ENCODE measurements at places on chromosomes 5 and 9. TPM values are rescaled to one million over a fixed set of nuclear protein-coding genes. Genes with fewer than 3 reads are reported as not detected.
A peak's percentile ranks its signal among the peaks of the same experiment; 100 is the strongest.

DNA sequence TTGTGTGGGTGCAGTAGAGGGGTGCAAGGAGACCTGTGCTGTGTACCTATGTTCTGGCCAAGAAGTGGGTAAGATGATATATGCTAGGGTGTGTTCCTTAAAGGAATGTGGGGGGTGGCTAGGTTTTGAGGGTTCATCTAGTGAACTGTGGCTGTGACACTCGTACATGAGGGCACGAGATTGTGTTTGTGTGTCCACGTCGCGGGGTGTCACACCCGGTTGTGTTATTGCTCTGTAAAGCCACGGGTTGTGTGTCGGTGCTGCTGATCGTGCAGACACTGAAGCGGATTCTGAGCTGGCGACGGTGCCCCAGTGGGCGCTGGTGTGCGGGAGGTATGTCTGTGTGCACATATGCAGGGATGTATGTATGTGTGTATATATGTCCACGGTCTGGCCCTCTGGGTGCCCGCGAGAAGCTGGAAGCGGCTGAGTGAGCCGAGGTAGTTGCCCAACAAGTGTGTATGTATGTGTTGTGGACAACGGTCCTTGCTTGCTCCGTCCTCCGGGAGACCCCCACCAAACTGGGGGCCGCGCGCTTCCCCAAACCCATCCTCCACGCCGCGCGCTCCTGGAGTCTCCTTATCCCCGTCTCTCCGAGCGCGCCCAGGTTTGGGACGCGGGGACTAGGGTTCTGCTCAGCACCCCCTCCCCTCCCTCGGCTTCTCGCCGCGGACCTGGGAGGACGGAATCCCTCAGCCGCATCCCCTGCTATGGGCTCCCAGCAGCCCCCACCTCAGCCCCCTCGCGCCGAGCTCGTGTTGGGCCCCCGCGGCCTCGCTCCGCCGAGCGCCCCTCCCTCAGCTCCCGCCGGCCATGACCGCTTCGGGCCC is 639 bp downstream of the PCDH1 start:
- peaks cover 48% of the 10 kb centered on the region for H3K27me3 ChIP-seq
- no peaks in the 10 kb centered on the region for H3K36me3 ChIP-seq
- H3K4me3 ChIP-seq = peak overlapping the region; percentile 84
- peak overlapping the region; percentile 89 for H3K27ac ChIP-seq

DNA sequence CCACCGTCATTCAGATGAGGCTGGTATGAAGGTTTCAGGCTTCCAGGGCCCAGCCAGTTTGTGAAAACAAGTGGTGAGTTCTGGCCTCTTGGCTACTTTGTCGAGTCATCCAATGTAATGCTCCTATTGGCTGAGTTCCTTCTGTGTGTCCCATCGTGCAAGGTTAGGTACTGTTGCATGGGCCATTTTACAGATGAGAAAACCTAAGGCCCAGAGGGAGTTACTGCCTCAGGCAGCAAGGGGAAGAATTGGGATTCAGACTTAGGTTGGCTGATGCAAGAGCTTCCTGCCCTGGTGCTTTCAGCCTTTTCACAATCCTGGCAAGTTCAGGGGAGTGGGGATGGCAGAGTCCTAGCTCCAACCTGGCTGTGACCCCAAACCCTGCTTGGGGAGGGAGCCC is 17.4 kb upstream of the PITX1 start:
- H3K36me3 ChIP-seq = no peaks in the 10 kb centered on the region
- no peaks in the 10 kb centered on the region for H3K27me3 ChIP-seq
- H3K4me1 ChIP-seq = peaks cover 40% of the 10 kb centered on the region
- no peak overlapping the region for H3K27ac ChIP-seq

GRCh38 chr5:171672556-171672955 is 113.1 kb upstream of the SMIM23 start:
- no peak overlapping the region for H3K4me3 ChIP-seq
- H3K27me3 ChIP-seq = peaks cover 9% of the 10 kb centered on the region
- peaks cover 3% of the 10 kb centered on the region for H3K4me1 ChIP-seq

DNA sequence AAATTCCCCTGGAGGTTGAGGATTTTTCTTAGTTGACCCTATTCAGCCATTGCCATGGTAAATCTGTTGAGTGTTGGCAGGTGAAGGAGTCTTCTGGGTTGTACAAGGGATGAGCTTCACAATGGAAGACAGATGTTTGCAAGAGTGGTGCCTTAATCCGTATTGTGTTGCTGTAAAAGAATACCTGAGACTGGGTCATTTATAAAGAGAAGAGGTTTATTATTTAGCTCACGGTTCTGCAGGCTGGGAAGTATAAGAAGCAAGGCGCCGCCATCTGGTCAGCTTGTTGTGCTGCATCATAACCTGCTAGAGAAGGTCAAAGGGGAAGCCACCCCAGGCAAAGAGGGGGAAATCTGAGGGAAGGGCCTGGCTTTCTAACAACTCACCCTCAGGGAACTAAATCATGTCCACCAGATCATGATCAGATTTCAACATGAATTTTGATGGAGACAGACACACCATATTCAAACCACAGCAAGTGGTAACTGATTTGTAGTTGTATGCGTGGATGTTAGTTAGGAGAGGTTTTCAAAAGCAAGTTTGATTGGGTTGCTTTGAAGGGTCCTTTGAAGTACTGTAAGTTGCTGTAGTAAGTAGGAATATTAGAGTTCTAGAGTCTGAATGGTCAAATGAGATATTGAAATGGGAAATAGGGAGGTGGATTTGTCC is 2.5 kb downstream of the TNPO1 start:
- DNase-seq = peak; percentile 69
- no peak overlapping the region for H3K4me3 ChIP-seq
- peak overlapping the region; percentile 98 for H3K27ac ChIP-seq
- H3K27me3 ChIP-seq = no peaks in the 10 kb centered on the region
- H3K36me3 ChIP-seq = no peaks in the 10 kb centered on the region

DNA sequence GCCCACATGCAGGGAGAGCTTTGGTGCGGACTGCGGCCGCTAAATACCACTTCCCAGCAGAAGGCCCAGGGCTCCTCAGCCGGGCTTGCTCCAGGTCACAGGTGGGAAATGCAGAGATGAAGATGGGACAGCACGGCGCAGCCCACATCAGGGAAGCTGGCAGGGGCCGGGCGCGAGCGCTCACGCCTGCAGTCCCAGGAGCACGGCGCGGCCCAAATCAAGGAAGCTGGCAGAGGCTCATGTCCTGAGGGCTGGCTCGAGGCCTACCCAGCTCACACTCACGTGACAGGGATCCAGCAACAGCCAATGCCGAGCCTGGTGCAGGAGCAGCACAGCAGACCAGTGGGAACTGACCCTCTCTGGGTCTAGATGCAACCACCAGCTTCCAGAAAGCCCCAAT is 16.3 kb downstream of the LPCAT1 start:
- no peak overlapping the region for H3K27ac ChIP-seq
- H3K36me3 ChIP-seq = peaks cover 44% of the 10 kb centered on the region
- H3K4me1 ChIP-seq = peaks cover 36% of the 10 kb centered on the region

Gene CCL28
- total RNA-seq = not detected

- no peak for DNase-seq
- no peak overlapping the region for H3K27ac ChIP-seq
- H3K4me3 ChIP-seq = no peak overlapping the region
- H3K36me3 ChIP-seq = no peaks in the 10 kb centered on the region
- H3K4me1 ChIP-seq = no peaks in the 10 kb centered on the region
Measured at GRCh38 chr5:88551724-88552345, 283.2 kb upstream of the TMEM161B start.

DNA sequence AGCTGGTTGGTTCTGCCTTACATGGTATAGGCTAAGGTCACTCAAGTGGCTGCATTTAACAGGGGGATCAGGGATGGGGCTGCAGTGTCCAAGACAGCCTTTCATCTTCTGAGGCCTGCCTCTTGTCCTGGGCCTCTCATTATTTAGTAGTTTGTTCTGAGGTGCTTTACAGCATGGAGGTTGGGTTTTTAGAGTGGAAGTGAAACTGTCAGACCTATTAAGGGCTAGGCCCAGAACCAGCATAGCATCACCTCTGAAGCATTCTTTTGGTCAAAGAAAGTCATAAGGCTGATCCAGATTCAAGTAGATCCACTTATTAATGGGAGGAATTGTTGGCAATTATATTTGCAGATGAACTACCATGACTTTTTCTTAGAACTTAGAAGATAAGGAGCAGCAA is 146.0 kb upstream of the NMUR2 start:
- H3K4me3 ChIP-seq = no peak overlapping the region
- no peaks in the 10 kb centered on the region for H3K36me3 ChIP-seq
- no peaks in the 10 kb centered on the region for H3K4me1 ChIP-seq
- no peaks in the 10 kb centered on the region for H3K27me3 ChIP-seq

GRCh38 chr9:130658893-130659698 is 5.3 kb upstream of the PRDM12 start:
- no peak for DNase-seq
- H3K36me3 ChIP-seq = no peaks in the 10 kb centered on the region
- H3K4me3 ChIP-seq = no peak overlapping the region
- H3K4me1 ChIP-seq = peaks cover 34% of the 10 kb centered on the region
- H3K27ac ChIP-seq = no peak overlapping the region

DNA sequence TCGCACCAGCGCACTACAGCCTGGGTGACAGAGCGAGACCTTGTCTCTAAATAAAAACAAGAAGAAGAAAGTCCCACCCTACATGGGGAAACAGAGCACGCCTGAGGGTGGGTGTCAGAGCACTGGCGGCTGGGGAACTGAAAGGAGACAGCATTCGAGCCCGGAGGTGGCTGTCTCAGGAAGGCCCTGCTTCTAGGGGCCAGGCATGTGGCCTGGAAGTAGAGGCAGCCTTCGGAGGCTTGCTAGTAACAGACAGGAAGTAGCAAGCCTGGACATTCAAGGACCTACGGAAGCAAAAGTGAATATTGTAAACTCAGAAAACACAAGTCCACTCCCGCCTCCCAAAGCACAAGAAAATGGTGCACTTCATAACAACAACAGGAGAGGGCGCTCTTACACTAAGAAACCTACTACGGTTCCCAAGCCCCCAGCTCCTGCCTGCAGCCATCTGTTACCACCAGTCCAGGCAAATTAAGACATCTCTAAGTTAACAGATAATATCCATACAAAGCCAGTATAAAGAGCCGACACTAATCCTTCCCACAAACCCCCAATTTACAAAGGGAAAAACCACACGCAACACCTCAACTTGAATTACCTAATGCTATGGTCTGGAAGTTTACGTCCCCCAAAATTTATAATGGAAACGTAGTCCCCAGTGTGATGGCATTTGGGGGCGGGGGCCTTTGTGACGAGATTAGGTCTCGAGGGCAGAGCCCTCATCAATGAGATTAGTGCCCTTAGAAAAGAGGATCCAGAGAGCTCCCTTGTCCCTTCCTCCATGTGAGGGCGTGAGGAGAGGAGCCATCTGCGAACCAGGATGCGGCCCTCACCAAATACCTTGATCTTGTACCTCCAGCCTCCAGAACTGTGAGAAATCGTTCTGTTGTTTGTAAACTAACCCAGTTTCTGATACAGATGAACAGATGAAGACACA is 7.7 kb downstream of the RASGEF1C start:
- H3K27ac ChIP-seq = no peak overlapping the region
- DNase-seq = no peak
- no peak overlapping the region for H3K4me3 ChIP-seq
- H3K36me3 ChIP-seq = no peaks in the 10 kb centered on the region
- H3K4me1 ChIP-seq = no peaks in the 10 kb centered on the region

Gene INSL6
- not detected for total RNA-seq

DNA sequence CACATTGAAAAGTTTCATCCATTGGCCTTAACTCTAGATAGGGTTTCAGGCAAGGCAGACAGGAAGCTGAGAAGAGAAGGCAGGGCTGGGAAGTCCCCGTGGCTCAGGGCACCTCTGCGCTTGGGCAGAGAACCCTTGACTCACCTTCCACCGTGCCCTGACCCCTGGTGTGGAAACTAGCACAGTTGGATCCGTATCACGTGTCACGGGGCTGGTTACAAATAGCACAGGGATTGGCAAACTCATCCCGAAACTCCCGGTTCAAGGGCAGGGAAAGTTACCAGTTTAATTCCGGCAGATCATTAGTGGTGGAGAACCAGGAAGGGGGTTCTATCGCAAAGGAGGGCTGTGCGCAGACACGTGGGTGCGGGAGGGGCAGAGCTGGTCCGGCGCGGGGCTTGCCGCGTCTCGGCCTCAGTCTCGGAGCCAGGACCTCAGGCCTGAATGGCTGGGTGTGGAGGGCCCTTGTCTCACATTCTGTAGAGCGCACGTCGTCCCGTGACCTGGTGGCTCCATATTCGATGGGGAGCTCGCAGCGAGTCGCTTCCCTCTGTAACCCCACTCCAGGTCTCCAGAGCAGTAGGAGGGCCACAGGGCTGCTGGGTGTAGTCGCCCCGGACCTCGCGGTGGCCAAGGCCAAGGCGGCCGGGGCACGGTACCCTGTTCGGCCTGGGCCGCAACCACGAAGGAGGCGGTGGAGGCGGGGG is 771 bp upstream of the TMEM171 start:
- H3K27ac ChIP-seq = peak overlapping the region; percentile 83
- peak overlapping the region; percentile 41 for H3K4me3 ChIP-seq
- H3K36me3 ChIP-seq = no peaks in the 10 kb centered on the region

Gene CNTNAP3B
- total RNA-seq = 26.6 TPM

DNA sequence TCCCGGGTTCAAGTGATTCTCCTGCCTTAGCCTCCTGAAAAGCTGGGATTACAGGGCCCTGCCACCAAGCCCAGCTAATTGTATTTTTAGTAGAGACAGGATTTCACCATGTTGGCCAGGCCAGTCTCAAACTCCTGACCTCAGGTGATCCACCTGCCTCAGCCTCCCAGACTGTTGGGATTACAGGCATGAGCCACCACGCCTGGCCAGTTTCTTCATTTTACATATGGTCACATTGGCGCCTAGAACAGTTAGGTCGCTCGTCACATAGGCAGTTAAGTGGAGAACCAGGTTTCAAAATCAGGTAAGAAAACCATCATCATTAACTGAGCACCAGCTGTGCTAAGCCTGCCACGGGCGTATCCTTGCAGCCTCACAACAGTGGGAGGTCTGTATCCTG is 36.1 kb downstream of the OLFML2A start:
- no peak overlapping the region for H3K27ac ChIP-seq
- no peaks in the 10 kb centered on the region for H3K27me3 ChIP-seq
- H3K4me3 ChIP-seq = no peak overlapping the region
- no peak for DNase-seq
- peaks cover 6% of the 10 kb centered on the region for H3K4me1 ChIP-seq

GRCh38 chr9:95771556-95772246 is 103.8 kb upstream of the ERCC6L2 start:
- peaks cover 24% of the 10 kb centered on the region for H3K4me1 ChIP-seq
- no peaks in the 10 kb centered on the region for H3K36me3 ChIP-seq
- peak; percentile 68 for DNase-seq
- H3K27ac ChIP-seq = peak overlapping the region; percentile 79
- no peaks in the 10 kb centered on the region for H3K27me3 ChIP-seq

- DNase-seq = peak; percentile 71
- H3K36me3 ChIP-seq = peaks cover under 1% of the 10 kb centered on the region
- H3K27me3 ChIP-seq = no peaks in the 10 kb centered on the region
- peaks cover 45% of the 10 kb centered on the region for H3K4me1 ChIP-seq
- no peak overlapping the region for H3K27ac ChIP-seq
Measured at GRCh38 chr5:139633295-139634027, 14.7 kb upstream of the CXXC5 start.

Gene CATSPER3
- total RNA-seq = not detected

- peak; percentile 86 for DNase-seq
- peaks cover 48% of the 10 kb centered on the region for H3K4me1 ChIP-seq
- H3K27me3 ChIP-seq = no peaks in the 10 kb centered on the region
- no peak overlapping the region for H3K4me3 ChIP-seq
Measured at GRCh38 chr5:61293071-61293470, 39.0 kb upstream of the ZSWIM6 start.
